Putamen (tissue), 1 donor: ENCODE measurements at places on chromosomes 12 and 14.

DNA sequence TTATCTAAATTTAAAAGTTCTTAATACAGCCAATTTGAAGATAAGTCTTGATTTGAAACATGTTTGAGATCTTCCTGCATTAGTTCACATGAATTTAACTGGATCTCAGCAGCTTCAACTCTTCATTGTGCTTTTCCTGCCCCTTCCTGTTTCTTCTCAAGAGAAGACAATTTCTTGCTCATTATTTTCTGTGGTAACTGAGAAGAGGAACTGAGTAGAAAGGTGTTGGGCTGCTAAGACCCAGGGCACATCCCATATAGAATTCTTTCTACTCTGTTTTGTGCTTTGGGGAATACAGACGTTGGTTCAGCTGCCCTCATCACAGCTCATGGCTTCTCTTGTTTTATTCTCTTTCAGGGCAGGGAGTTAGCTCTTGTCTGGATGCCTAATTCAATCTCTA, 110.2 kb downstream of the SNAPC1 start:
- DNase-seq, result no peak

DNA sequence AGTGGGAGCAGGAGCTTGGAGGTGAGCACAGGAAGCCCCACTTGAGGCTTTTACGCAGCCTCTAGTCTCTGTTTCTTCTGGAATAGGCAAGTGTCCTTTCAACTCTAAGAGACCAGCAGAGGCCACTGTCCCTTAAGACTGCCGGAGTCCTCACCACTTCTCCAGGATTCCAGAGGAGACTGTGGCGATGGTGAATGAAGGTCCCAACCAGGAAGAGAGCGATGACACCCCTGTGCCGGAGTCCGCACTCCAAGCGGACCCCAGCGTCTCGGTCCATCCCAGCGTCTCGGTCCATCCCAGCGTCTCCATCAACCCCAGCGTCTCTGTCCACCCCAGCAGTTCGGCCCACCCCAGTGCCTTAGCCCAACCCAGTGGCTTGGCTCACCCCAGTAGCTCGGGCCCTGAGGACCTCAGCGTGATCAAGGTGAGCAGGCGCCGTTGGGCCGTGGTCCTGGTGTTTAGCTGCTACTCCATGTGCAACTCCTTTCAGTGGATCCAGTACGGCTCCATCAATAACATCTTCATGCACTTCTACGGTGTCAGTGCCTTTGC, 442 bp downstream of the FLVCR2 start:
- DNase-seq, result no peak

GRCh38 chr14:67733616-67734015, 31.9 kb downstream of the RDH12 start:
- no peak for DNase-seq

- no peak for DNase-seq
These were observed 182.7 kb downstream of the KICS2 start for GRCh38 chr12:64039281-64039871.

DNA sequence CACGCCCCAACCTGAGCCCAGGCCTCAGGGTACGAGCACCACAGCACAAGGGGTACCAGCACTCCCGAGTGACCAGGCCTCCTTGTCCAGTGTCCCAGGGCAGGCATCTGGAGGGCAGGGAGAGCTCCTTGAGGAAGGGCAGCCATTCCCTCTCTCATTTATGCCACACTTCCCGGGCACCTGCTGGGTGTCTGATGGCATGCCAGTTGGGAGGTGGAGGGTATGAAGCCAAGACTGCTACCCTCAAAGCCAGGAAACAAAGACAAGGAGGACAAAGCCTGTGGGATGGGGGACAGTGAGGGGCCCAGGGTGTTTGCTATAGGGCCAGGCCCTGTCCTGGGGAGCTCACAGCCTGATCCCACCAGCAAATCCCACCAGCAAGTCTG, 45.6 kb downstream of the CCDC88C start:
- DNase-seq, result no peak

DNA sequence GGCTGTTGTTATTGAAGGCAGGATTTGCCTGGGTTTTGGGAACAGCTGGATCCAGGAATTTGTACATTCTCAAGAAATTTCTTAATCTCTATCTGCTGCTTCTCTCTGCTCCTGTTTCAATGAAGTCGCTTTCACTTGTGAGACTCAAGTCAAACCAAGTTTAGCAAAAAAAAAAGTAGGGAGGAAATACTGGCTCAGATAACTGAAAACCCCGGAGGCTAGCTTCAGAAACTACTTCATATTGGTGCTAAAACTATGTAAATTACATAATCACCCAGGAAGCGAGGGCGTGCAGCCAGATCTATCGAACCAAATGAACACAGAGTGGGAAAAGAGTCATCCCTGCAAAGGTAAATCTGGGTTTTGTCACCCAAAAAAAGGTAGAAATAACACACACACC, 68.3 kb upstream of the FICD start:
- DNase-seq, result peak; percentile 72

DNA sequence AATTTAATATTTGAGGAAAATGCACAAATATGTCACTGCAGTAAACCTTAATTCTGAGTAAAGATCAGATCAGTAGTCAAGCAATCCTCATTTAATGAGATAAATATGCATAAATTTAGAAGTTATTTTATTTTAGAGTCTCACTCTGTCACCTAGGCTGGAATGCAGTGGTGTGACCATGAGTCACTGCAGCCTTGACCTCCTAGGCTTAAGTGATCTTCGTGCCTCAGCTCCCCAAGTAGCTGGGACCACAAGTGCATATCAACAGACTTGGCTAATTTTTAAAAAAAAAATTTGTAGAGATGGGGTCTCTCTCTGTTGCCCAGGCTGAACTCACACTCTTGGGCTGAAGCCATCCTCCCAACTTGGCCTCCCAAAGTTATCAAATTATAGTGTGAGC, 41.3 kb downstream of the LMO3 start:
- no peak for DNase-seq

- DNase-seq, result no peak
These were observed 162.3 kb downstream of the GRIP1 start for GRCh38 chr12:66516561-66516960.

- DNase-seq, result no peak
These were observed 7.2 kb upstream of the ANKRD9 start for GRCh38 chr14:102516531-102517391.

- DNase-seq, result peak; percentile 64
These were observed 11.7 kb upstream of the FBXL14 start for GRCh38 chr12:1606021-1606622.

DNA sequence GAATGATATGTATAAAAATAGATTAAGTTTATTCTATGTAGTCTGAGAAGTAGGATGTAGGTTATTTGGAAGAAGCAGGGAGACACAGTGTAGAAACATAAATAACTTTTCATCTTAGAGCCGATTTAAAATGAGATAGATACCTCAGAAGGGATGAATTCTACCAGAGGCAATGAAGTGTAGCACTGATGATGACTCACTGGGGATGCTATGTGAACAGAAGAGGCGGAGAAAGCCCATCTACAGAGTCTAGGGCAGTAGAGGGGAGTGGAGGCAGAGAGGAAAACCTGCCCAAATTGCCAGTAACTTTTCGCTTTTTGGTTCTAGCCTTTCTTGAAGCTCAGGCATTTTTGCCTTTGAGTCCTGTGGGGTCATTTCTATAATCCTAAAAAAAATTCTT, 451.8 kb downstream of the ATP23 start:
- DNase-seq, result no peak

DNA sequence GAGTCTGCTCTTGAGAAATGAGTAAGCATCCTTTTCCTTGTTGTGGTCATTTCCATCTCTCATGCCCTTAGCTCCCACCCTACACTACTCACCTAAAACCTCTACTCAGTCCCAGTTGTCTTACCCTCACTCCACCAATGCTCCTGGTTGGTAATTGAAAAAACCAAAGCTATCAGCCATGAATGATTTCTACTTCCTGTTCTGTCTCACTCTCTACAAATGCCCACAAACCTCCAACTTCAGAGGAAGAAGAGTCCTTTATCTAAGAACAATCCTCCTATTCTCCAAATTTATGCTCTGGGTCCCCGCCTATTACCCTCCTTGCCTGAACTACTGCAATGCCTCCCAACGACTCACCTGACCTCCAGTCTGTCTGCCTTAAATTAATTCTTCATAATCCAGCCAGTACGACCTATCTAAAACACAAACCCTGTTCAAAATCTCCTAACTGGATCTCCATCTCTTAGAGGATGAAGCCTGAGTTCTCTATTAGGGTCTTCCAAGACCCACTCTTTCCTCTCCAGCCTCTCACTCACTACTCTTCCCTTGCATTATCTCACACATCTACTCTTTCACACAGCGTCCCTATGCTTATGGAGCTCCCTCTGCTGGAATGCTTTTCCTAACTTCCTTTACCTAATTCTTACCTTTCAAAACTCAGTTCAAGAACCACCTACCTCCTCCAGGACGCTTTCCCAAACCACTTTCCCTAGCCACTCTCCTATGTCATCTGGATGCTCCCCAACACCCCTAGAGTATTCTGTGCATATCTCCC, 2.2 kb downstream of the DHRS1 start:
- no peak for DNase-seq

- DNase-seq, result no peak
These were observed 49.0 kb downstream of the SUDS3 start for GRCh38 chr12:118425364-118425763.

- DNase-seq, result no peak
These were observed 8.3 kb downstream of the TSPAN11 start for GRCh38 chr12:30934811-30935210.

- no peak for DNase-seq
These were observed 16.7 kb upstream of the TMEM260 start for GRCh38 chr14:56562883-56563282.

- DNase-seq, result no peak
These were observed 4.2 kb downstream of the TGFB3 start for GRCh38 chr14:75977582-75977943.

DNA sequence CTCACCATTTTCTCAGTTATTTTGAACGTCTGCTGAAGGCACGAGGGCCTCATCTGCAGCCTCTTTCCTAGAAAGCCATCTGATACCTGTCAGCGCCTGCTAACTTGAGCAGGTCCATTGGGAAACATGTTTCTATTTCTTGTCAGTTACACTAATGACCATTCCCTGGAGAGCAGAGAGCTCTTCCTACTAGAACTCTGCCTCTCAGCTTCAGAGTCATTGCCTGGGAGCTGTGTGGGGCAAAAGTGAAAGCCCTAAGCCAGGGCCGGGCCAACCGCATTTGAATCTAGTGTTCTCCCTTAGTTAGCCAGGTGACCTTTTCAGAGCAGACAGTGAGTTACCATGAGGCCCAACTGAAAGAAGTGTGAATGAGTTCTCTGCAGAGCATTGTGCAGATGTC, 135.8 kb downstream of the EML1 start:
- DNase-seq, result no peak

DNA sequence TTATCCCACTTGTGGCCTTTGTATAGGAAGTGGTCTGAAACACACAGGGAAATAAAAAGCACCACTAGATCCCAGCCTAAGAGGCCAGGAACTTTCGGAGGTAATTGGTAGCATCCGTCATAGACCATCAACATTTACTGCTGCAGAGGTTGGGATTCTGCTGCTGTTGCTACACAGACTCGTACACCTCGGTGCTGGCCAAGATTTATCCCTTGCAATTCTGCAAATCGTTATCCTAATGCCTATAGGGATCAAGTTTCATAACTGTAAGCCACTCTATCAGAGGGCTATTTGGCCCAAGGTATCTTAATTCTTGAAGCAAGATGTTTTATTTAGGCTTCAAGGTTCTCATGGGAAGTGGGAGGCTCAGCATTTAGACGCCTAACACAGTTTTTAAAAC, 913.6 kb downstream of the GALC start:
- no peak for DNase-seq

GRCh38 chr12:70045036-70045435, 198.2 kb upstream of the CNOT2 start:
- no peak for DNase-seq

GRCh38 chr12:69247268-69248018, 8.1 kb downstream of the CPSF6 start:
- no peak for DNase-seq

GRCh38 chr12:99029511-99030271, 384.6 kb downstream of the APAF1 start:
- no peak for DNase-seq

- DNase-seq, result no peak
These were observed 57.7 kb upstream of the NPFF start for GRCh38 chr12:53564941-53565340.

GRCh38 chr12:21599143-21599999, 5.3 kb downstream of the GYS2 start:
- no peak for DNase-seq

GRCh38 chr14:48247977-48248376, 572.6 kb upstream of the MDGA2 start:
- DNase-seq, result no peak

DNA sequence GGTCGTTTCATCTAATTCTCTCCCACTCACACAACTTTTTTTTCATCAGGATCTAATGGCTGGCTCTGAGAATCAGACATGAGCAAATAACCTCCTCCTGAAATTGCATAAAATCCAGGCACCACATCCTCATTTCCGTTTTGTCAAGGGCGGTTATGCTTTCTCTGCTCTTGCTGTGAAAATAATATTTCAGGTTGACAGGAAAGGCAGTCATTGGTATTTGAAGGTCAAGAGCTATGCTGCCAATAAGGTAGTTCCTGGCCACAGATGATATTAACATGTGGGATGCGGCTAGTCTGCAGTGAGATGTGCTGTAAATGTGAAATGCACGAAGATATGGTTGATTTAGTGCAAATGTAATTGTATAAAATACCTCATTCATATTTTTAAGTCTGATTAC, 870.2 kb upstream of the TMEM132C start:
- no peak for DNase-seq

GRCh38 chr12:53977596-53978445, 3.1 kb upstream of the HOTAIR start:
- DNase-seq, result no peak

DNA sequence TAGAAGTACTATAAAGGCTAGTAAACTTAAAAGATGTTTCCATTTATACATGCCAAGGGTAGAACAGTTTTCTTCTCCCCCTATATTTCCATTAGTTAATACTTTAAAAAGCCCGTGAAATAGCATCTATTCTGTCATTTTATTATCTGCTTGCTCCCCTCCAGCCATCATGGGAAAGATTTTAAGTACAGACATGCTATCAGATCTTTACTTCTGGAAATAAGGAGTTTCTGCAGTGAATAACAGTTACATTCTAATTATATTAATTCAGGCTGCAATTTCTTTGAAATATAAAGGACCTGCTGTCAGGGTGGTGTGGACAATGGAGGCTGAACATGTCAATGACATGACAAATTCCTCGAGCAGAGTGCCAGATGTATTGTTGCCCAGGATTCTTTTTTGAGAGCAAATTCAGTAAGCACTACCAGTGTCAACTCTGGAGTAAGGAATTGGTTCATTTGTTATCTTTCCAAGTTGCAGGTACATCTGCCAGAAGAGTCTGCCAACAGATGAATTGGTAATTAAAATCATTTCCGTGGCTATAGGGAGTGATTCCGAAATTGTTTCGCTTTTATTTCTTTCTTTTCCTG, 151.3 kb downstream of the BTG1 start:
- DNase-seq, result no peak
